ENCODE measurements at places on chromosomes 3 and 15.

DNA sequence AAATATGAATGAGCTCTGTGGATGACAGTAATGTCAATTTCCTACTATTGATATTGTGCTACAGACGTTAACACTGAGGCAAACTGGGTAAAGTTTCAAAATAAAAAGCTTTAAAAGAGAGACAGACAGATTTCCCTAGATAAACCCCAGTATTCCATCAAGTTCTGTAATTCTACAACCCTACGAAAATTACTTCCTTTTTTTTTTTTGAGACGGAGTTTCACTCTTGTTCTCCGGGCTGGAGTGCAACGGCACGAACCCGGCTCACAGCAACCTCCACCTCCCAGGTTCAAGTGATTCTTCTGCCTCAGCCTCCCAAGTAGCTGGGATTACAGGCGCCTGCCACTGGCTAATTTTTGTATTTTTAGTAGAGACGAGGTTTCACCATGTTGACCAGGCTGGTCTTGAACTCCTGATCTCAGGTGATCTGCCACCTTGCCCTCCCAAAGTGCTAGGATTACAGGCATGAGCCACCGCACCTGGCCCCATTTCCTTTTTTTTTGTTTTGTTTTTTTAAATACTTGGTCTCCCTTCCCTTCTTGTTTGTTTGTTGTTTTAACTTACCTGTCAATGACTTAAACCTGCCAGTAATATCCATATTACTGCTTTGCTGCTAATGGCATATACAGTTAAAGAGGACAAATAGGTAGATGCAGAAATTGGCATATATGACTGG lies 57.2 kb downstream of the CBLB start:
- DNase-seq, result no peak

GRCh38 chr3:180409170-180409569 lies 192.8 kb upstream of the TTC14 start:
- DNase-seq, result no peak

- DNase-seq, result no peak
These were observed 96.4 kb downstream of the NAALADL2 start for GRCh38 chr3:174955513-174956016.

DNA sequence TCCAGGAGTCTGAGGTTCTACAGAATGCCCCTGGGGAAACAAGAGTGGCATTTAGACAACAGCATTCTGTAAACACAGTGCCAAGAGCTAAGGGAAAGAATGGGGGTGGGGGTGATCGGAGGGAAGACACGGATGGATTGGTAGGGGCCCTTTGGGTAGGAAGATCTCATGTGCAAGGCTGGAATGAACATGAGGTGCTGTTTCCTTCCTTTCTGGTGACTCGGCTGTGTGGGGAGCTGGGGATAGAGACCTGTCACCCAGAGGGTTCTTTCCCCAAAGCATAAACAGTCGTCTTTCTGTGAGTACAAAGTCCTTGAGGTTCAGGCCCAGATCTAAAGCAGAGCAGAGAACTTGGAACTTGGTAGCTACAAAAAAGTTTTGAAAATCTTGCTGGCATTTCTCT lies 11.7 kb downstream of the TPM1 start:
- DNase-seq, result no peak

GRCh38 chr3:10205451-10206165 lies 40.9 kb downstream of the IRAK2 start:
- no peak for DNase-seq

- no peak for DNase-seq
These were observed 43.8 kb downstream of the TKT start for GRCh38 chr3:53211706-53212702.

GRCh38 chr3:151011427-151011826 lies 38.9 kb upstream of the CLRN1 start:
- no peak for DNase-seq

DNA sequence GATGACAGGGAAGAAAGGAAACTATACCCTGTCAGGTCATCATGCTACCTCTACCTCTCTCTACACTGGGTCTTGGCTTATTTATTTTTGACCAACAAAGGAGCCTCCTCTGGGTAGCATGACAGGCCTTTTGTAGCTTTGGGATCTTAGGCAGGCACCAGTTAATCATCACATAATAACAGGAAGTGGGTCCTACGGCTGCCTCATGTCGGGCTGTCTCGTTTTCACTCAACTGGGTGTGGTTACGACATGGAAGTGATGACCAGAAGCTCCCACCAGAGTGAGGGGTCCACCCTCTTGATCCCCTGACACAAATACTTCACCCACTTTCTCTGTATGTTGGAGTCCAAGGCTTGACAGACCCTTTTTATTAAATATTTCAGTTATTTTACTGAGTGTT lies 105.3 kb downstream of the CD47 start:
- DNase-seq, result no peak

- DNase-seq, result no peak
These were observed 27.7 kb downstream of the GRIP2 start for GRCh38 chr3:14512281-14512941.

DNA sequence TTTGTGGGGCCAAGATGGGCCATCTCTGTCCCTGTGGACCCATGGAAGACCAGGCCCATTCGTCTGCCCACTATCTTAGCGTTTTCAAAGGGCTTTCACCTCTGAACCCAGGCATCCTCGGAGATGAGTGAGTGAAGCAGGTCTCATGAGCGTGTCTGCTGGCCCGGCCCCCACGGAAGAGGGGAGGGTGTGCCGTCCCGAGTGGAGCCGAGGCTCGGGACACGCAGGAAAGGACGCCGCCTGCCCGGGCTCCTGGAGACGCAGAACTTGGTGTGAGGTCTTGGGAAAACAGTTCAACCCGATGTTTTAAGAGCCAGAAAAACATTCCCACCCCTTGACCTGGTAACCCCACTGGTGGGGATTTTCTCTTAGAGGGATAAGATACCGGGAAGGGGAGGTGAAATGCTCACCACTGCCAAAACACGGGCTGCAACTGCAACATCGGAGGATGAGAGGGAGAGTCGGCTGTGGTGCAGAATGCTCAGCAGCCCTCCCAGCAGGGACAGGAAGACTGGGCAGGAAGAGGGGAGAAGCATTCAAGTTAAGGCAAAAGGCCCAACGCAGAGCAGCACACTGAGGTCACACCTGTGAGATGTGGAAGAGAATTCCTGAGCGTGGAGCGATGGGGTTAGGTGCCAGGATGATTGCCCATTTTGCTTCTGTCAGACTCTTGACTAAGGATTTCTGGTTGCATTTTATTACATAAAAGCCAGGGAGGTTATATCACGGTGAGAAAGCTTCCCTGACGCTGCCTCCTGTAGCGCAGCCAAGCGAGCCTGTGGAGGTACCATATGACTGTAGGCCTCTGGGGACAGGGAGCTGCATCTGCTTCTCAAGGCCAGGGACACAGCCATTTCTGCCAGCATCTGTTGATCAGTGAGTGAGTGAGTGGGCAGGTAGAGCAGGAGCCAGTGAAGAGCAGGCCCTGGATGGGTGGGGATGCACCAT lies 14.1 kb upstream of the STAB1 start:
- DNase-seq, result no peak

- DNase-seq, result peak; percentile 64
These were observed 24.0 kb upstream of the TRH start for GRCh38 chr3:129950318-129951046.

GRCh38 chr3:192161661-192162060 lies 565.7 kb downstream of the FGF12 start:
- DNase-seq, result no peak

GRCh38 chr3:185733980-185734724 lies 90.7 kb downstream of the IGF2BP2 start:
- peak; percentile 49 for DNase-seq

DNA sequence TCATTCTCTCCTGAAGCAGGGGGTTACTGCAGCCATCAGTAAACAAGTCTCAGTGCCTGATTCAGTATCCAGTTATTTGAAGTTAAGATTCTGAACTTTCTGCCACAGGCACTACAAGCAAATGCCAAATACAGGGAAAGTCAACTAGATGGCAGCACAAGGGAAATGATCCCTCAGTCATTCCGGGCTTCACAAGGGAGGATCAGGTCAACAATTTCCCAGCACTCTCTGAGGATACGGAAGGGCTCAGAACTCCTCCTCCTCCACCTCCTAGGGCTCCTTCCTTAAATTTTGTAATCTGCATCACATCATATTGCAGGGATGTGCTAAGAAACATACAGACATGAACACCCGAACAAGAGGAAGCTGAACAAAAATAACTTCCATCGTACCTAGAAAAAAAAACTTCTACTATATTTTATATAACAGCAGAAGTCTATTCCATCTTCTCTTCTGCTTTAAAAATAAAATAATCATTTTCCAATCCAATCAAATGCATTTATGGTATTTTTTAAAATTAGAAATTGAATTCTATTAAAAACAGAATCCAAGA lies 187.1 kb downstream of the FMN1 start:
- peak; percentile 4 for DNase-seq

- no peak for DNase-seq
These were observed 121.3 kb upstream of the IQSEC1 start for GRCh38 chr3:13194285-13195209.

- no peak for DNase-seq
These were observed 625.4 kb downstream of the NTRK3 start for GRCh38 chr15:87631093-87631492.

- DNase-seq, result no peak
These were observed 269.4 kb upstream of the PEX5L start for GRCh38 chr3:180306155-180306554.

DNA sequence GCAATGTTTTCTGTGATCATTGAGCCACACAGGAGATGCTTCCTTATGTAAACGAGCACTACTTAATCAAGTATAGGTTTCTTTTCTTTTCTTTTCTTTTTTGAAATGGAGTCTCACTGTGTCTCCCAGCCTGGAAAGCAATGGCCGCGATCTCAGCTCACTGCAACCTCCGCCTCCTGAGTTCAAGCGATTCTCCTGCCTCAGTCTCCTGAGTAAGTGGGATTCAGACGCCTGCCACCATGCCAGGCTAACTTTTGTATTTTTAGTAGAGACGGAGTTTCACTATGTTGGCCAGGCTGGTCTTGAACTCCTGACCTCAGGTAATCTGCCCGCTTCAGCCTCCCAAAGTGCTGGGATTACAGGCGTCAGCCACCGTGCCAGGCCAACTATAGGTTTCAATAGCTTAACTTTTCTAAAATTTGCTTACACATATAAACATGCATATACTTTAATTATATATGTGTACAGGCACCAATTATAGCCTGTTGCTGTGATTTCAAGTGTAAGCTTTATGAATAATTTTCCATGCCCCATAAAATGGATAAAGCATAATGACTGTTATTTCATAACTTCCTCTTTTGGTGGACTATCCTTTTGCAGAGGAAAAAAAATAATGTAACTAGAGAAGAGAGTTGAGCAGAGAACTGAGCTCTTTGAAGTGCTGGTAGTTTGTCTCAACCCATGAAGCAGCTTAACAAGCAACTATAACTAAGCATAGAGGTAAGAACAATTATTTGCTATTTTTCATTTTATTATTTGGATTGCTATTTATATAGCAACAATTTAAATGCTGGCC lies 24.8 kb upstream of the MBNL1 start:
- peak; percentile 70 for DNase-seq

DNA sequence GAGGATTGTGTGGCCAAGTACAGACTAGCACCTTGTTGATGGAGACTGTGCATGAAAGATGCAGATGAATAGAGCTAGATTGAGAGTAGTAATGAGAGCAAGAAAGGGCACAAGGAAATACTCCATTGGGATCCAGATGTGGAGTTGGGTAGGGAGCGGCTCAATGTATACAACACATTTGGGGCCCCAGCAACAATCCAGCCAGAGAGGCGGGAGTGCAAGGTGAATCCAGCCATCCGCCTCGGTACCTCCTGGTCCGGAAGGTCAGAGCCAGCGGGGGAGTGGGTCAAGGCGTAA lies 9.0 kb downstream of the ISL2 start:
- DNase-seq, result no peak

- no peak for DNase-seq
These were observed 33.9 kb downstream of the SHQ1 start for GRCh38 chr3:72814308-72814707.

- DNase-seq, result no peak
These were observed 40.0 kb downstream of the ATP2C1 start for GRCh38 chr3:130933801-130934345.

DNA sequence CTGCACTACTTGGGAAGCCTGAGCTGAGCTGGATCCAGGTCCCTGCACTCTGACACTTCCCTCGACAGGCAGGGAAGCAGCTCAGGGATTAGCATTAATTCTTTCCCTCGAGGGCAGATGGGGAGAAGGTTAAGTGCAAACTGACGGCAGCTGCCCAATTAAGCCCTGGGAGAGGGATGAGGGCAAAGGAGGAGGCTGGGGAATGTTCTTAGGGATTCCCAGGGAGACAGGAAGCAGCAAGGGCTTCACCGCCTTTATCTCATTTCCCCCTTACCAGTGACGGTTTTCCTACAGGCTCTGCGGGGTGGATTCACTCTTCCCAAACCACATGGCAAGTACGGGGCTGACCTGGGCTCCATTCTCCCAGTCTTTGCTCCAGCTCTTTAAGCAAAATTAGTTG lies 519.0 kb upstream of the PROK2 start:
- DNase-seq, result no peak

DNA sequence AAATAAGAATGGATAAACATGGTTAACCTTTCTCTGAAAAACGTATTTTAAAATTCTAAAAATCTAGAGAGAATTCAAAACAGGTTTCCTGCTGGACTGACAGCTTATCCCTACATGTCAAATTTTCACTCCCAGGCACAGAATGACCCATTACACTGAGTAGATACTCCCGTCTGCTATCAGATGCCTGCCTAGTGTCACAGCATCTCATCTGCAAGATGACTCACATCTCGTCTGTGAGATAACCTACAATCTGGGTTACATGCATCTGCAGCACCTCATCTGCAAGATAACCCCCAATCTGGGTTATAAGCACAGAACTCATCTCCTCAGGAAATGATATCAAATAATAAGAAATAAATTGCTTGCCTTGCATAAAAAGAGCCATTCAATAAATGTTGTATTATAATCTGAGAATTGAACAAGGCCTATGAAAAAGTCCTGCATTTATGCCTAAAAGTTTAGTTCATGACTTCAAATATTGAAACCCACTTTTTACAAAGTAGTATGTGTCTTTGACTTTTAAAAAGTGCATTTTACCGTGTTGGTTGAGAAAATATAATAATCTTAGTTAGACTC lies 188.3 kb upstream of the THBS1 start:
- no peak for DNase-seq

DNA sequence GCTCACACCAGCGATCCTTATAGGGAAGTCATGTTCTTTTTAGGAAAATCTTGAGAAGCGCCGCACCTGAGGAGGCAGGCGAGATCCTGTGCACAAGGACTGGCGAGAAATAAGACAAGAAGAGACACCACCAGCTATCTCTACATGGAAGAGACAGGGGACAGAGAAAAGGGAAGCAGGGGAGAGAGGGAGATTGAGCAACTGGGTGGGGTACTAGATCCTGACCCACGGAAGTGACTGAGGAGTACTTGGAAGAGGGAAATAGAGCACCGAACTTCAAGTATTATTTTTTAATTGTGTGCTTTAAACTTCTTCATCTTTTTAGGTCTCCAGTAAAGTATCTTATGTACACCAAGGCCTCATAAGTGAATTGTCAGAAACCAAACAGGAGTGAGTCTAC lies 742.0 kb upstream of the LMCD1 start:
- no peak for DNase-seq

All from HL-60 (cell line).